A375 (cell line): ENCODE measurements at places on chromosomes 7 and 10. TPM values are rescaled to one million over a fixed set of nuclear protein-coding genes. Genes with fewer than 3 reads are reported as not detected.

Gene POLR2J2
- 5.3 and 7.0 TPM in 2 replicates for total RNA-seq

Gene SCART1
- total RNA-seq = 7.5 and 7.9 TPM in 2 replicates

Gene EN2
- 3.6 and 5.5 TPM in 2 replicates for total RNA-seq

Gene TDRD1
- total RNA-seq = not detected in 2 replicates

Gene ZNF425
- 0.74 and 1.1 TPM in 2 replicates for total RNA-seq

Gene PTN
- 5.5 and 6.4 TPM in 2 replicates for total RNA-seq

Gene MYL7
- total RNA-seq = not detected in 2 replicates
